Pulmonary artery endothelial cell (primary cell): ENCODE measurements at places on chromosomes 5 and 9. TPM values are rescaled to one million over a fixed set of nuclear protein-coding genes. Genes with fewer than 3 reads are reported as not detected.

IL4 gene
- total RNA-seq, result not detected in 2 replicates

DNA sequence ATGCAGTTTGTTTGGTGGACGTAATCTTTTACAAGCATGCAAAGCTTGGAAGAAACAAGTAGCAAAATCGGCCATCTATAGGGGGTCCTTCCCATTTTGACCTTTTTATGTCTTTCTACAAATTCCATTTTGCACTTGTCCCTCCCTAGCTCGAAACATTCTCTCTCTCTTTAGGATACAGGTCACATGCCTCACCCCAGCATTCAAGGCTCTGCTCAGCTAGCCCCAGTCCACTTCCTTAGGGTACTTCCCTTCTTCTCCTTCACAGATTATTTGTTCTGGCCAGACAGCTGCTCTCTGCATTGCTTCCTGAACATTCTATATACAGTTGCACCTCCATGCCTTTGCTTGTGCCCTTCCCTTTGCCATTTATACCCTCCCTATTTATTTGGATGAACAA lies 31.7 kb upstream of the TRIM14 start:
- DNase-seq, result no peak

DNA sequence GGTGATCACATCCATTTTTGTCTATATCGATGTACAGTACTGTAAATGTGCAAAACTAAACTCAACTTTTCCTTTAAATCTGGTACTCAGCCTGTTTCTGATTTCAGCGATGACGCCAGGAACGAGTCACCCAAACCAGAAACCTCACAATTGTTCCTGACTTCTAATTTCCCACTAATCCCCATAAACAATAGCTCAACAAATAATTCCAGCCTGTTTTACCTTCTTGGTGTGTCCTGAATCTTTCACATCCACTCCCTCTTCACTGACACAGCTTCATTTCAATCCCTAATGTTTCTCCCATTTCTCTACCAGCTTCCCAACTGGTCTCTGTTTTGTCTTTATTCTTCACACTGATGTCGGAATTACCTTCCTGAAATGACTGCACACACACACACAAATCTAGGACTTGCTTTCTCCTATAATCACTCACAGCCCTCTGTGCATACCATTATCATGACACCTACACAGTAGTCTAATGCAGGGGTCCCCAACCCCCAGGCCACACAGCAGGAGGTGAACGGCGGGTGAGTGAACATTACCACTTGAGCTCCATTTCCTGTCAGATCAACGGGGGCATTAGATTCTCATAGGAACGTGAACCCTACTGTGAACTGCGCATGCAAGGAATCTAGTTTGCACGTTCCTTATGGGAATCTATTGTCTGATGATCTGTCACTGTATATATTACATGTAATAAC lies 97.8 kb upstream of the SLC30A5 start:
- no peak for DNase-seq

- DNase-seq, result no peak
Measured at GRCh38 chr9:1837453-1838084, 177.6 kb upstream of the SMARCA2 start.

RAPGEF6 gene
- total RNA-seq, result 21.4 and 23.8 TPM in 2 replicates

BTNL8 gene
- not detected in 2 replicates for total RNA-seq

FBXO4 gene
- total RNA-seq, result 8.7 and 10.4 TPM in 2 replicates

GRCh38 chr5:119470105-119470763 lies 17.9 kb downstream of the HSD17B4 start:
- no peak for DNase-seq

KCNMB1 gene
- 0.35 and 0.86 TPM in 2 replicates for total RNA-seq

GRCh38 chr5:42759456-42759855 lies 2.8 kb downstream of the CCDC152 start:
- no peak for DNase-seq

- DNase-seq, result no peak
Measured at GRCh38 chr5:115624994-115625393, 842 bp downstream of the TMED7 start.

DNA sequence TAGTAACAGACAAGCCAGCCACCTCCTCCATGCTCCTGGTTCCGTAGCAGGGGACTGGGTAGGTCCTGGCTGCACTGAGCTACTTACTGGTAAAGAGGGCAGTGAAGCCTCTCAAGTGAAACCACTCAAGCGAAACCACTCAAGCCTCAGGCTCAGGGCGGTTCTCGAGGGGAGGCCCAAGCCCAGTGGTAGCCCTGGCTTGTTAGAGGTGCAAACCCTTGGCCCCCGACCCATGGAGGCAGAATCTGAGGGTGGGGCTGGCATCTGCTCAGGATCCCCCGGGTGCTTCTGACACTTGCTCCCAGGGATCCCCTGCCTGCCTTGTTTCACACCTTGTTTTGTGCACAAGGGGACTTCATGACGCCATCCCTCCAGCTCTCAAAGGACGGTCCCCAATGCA lies 76.5 kb upstream of the OLFM1 start:
- no peak for DNase-seq
